ENCODE measurements at places on chromosomes 3 and 15.

DNA sequence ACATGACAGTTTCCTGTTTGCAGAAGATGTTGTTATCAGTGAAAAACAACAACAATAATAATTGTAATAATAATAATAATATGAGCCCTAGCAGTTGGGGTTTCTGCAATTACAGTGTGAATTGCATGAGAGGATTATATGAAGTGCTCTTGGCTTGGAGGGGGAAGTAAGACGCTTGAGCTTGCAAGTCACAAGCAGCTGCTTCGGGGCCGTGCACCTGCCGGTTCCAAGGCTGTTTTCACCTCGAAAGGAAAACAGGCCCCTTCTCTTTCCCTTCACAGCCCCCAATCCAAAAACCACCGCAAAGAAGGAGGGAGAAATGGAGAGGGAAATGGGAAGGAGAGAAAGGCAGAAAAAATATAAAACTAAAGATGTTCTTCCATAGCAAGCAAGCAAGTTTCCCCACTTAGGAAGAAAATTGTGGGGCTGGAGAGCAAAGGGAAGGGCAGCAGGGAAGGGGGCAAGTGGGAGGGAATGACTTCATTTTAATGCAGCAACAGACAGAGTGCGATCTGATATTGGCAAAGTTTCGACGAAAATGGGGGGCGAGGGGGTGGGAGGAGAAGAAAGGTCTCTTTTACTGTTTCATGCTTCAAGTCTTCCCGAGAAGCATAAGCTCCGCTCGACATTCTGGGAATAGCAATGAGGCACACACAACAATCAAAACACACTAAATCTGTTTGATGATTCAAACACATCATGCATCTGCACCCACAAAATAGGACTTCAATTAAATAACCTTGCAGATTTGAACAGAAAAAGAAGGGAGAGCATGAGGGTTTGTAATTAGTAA lies 284.2 kb upstream of the ATP11B start:
- DNase-seq: no peak

GRCh38 chr15:56323435-56323834 lies 41.8 kb upstream of the TEX9 start:
- no peak for DNase-seq

- DNase-seq: no peak
These were observed 8.1 kb downstream of the MCTP2 start for GRCh38 chr15:94239474-94239873.

GRCh38 chr15:71049706-71050422 lies 65.4 kb upstream of the THSD4 start:
- DNase-seq: no peak

- no peak for DNase-seq
These were observed 187.1 kb downstream of the ALCAM start for GRCh38 chr3:105553851-105554250.

- no peak for DNase-seq
These were observed 40.8 kb upstream of the SLC6A11 start for GRCh38 chr3:10775259-10775658.

- DNase-seq: no peak
These were observed 30.8 kb upstream of the BHLHE40 start for GRCh38 chr3:4948395-4948794.

- no peak for DNase-seq
These were observed 20.3 kb upstream of the NR2E3 start for GRCh38 chr15:71790081-71790480.

DNA sequence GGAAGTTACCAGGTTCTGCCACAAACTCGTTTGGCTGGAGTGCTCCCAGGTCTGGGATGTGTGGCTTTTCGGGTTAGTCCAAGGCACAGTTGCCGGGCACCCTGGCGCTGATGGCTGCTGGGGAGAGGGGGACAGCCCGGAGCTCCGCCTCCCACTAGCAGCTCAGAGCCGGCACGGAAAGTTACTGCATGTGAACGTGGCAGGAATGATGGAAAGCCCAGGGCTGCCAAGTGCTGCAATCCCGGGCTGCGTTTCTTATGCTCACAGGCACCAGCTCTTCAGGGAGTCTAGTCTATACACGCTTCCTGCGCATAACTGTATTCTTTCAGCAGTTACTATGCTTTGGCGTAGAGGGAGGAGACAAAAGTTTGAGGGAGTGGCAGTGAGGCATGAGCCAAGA lies 141.8 kb upstream of the ICE2 start:
- no peak for DNase-seq

DNA sequence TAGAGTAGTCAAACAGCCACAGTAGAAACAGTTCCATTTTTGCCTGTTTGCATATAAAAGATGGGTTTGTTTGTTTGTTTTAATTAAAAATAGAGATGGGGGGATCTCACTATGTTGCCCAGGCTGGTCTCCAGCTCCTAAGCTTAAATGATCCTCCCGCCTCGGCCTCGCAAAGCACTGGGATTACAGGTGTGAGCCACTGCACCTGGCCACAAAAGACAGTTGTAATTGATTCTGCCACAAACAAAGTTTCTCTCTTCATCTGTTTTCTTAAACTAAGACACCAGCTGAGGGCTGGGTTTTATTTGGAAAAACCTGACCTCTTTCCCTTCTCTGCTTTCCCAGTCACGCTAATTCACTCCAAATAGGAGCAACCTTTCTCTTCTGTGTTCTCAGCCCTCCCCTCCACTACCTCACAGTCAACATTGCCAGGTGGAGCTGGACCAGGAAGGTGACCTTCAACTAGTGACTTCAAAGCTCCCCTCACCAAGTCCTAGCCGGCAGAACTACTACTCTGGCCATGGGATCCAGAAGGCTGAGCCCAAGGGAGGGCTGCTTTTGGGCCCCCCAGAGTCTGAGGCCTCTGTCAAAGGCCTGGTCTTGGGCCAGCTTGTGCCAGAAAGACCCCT lies 1.5 kb upstream of the IDH2 start:
- DNase-seq: no peak

- no peak for DNase-seq
These were observed 696.0 kb downstream of the ZNF385D start for GRCh38 chr3:21055015-21055414.

- DNase-seq: no peak
These were observed 62.6 kb downstream of the DOCK3 start for GRCh38 chr3:50737193-50737905.

DNA sequence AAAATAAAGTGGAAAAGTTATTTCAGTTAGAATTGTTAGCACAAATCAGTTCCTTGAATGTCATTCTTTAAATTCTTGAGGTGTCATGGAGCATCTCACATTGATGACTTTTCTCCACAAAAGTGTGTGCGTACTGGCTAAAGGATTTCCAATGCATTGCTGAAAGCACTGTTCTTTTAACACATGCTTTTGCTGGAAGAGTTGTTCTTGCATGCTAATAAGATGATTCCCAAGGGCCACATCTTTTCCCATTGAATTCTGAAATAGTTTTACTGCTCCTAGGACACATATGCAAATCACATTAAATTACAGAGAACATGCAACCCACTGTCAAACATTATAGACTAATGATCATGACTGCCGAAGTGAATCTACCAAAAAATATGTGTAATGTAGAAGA lies 516.3 kb upstream of the CADM2 start:
- DNase-seq: no peak

GRCh38 chr3:119973018-119973646 lies 121.1 kb downstream of the GSK3B start:
- DNase-seq: no peak

DNA sequence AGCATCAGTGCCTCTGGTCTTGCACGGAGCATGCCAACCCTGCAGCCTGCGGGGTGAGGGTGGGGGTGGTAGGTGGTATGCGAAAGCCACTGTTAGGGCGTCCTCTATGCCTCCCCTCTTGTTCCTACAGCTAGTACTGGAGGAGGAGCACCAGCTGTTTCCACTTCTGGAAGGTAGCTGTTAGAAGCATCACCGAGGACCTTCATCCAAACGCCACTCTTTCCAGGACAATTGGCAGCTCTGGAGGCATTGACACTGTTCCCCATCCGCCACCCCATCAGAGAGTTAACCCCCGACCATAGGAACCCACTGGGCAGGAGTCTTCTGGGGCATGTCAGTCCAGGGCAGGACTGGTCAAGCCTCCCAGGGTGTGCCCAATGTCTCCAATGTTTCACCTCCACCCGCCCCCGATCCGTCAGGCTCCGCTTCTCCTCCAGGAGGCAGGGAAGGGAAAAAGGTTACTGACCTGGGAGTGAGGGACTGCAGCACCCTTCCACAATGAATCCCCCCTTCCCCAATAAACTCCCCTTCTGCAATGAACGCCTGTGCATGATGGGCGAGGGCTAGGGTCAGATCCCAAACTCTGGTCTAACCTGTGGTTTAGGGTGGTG lies 487 bp downstream of the DUOX2 start:
- DNase-seq: no peak

DNA sequence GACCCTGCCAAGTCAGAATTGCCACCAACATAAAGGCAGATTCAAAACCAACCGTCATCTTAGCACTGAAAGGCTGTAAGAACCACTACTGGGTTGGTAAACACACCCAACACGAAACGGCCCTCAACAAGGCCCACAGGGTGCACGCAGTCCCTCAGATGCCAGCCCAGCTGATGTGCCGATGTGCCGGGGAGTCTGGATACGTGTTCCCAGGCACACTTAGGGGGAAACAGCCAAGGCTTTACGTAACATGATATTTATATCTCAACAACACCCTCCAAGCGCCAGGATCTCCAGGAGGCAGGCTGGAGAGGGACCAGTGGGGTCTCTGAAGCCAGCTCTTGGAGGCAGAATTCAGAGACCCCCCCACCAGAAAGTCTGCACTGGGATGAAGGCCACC lies 14.2 kb downstream of the POC1A start:
- DNase-seq: no peak

DNA sequence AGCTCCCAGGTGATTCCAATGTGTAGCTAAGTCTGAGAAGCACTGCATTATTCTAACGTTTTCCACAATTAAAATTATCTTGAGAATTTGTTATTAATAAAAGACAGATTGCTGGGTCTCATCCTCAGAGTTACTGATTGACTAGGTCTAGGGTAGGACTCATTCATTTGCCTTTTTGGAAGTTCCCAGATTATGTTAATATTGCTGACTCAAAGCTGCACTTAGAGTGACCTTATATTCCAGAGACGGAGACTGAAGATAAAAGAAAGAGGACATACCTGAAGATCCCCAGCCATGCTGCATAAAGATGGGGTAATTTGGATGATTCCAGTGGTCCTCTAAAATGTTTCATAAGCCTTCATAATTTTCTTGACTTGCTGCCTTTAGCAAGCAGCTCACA lies 81.8 kb downstream of the PLSCR2 start:
- no peak for DNase-seq

DNA sequence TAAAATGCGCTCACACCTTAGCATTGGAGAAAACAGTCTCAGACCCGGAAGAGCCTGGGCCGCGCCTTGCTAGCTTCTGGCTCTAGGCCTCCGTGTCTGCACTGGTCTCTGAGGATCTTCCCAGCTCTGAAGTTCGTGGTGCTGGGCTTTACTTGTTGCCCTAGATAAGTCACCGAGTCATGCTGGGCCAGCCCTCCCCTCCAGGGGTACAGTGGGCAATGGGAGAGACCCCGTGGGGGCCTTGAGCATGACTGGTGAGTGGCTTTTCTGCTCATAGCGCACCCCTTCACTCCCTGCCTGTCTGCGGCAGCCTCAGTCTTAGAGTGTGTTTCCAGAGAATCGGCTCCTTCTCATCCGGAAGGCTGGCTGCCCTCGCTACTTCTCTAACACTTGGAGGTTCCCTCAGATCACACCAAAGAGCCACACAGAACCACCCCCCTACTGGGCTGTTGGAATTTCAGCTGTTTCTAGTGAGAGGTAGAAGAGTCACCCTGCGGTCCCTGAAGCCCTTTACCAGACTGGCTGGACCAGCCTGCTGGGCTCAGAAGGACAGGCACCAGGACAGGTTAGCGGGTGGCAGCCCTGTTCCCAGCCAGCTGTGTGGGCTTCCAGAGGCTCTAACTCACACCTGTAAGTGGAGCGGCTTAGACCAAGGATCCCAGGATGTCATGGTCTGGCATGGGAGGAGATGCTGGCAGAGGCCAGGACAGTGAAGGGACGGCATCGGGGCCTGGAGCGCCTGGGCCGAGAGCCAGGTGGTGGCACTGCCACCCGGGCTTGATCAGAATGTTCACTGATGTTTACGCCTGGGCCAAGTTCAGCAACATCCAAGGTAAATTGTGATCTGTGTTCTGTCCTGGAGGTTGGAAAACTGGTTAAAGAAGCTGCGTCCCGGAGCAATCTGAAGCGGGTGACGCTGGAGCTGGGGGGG lies 17.9 kb downstream of the ALDH1A3 start:
- DNase-seq: no peak

- no peak for DNase-seq
These were observed 85.8 kb downstream of the PPCDC start for GRCh38 chr15:75109021-75109735.

GRCh38 chr15:89756897-89757296 lies 5.8 kb upstream of the MESP1 start:
- no peak for DNase-seq

DNA sequence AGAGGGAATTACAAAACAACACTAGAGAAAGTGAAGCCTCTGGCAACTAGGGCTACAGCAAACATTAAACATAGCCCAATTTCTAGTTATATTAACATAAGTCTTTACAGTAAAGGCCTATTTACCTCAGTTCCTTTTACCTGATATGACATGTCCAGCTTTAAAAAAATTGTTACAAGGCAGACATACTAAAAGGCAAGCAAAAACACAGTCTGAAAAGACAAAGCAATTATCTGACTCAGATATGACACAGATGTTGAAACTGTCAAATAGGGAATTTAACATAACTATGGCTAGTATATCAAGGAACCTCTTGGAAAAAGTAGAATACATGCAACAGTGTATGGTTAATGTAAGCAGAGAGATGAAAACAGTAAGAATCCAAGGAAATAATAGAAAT lies 238.6 kb downstream of the RAP2B start:
- DNase-seq: no peak

GRCh38 chr15:63461230-63461985 lies 43.0 kb upstream of the USP3 start:
- no peak for DNase-seq

DNA sequence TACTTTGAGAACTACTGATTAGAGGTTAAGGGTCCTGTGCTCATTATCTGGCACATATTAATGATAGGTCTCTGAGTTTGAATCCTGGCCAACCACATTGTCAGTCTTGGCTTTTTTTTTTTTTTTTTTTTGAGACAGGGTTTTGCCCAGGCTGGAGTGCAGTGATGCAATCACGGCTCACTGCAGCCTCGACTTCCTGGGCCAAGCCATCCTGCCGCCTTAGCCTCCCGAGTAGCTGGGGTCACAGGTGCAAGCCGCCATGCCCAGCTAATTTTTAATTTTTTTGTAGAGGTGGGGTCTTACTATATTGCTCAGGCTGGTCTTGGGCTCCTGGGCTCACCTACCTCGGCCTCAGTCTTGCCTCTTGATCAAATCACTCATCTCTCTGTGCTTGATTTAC lies 547 bp upstream of the PCCB start:
- no peak for DNase-seq

- DNase-seq: no peak
These were observed 242.9 kb upstream of the BCHE start for GRCh38 chr3:166080096-166080495.
